Stimulated activated CD4-positive, alpha-beta T cell treated with anti-CD3 and anti-CD28 coated beads, TNF-alpha, amount 100 ng/mL, for 1 hour (primary cell): ENCODE measurements at places on chromosomes 1 and 21.

DNA sequence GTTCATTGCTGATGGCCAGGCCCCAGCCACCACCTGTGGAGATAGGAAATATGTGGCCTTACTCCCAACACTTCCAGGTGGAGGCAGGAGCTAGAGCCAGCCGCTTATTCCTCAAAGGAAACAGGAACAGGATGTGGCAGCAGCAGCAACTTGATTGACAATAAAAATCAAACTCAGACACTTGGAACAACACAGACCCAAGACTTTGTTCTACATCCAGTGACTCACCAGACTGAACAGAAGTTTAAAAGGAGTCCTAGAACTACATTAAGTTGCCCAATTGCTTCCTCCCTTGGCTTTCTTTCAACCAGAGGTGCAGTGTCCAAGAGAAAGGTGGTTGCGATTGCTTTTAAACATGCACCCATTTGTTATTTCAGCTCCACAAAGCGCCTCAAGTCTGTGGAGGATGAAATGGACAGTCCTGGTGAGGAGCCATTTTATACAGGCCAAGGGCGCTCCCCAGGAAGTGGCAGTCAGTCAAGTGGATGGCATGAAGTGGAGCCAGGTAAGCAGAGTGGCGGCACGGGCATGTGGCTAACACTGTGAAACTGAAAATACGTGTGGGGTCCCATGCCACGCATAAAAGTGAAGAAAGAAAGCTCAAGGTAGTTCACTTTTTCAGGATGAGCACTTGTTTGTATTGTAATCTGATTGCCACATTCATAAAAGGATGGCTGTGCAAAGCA, 276.6 kb downstream of the NFIA start:
- no peak for DNase-seq

GRCh38 chr1:10685196-10685807, 111.1 kb downstream of the CASZ1 start:
- DNase-seq, result no peak

GRCh38 chr1:94322696-94323095, 85.3 kb upstream of the ARHGAP29 start:
- no peak for DNase-seq

DNA sequence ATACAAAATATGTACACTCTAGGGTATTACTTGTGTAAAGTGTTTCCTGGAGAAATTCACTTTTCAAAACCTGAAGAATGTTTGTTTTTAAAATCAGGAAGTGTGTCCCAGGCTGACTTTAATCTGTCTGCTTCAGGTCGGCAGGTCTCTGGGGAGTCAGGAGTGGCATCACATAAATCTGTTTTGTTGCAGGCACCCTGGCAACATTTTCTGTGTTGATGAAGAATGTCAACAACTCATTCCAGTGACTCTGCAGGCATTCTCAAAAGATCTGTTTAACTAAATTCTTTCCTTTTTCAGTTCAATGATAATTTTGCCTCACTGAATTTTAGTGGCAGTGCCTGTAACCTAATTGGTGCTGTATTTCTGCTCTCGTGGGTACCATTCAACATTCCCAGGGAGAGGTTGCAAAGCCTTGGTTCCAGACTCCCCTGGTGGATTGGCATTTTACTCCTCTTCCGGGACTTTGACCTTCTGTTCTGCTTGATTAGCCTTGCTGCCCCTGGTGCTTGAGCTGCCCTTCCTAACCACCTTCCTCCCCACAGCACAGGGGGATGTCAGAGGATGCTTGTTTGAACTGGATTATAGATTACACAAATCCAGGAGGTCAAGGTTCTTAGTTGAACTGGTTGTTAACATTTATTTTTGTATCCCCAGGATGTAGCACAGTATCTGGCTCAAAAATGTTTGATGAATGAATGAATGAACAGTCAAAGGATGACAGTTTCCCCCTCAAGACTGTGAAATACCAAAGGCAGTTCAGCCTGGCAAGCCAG, 55.4 kb upstream of the LPGAT1 start:
- no peak for DNase-seq

GRCh38 chr1:40720493-40720892, 29.0 kb downstream of the NFYC start:
- DNase-seq, result no peak

DNA sequence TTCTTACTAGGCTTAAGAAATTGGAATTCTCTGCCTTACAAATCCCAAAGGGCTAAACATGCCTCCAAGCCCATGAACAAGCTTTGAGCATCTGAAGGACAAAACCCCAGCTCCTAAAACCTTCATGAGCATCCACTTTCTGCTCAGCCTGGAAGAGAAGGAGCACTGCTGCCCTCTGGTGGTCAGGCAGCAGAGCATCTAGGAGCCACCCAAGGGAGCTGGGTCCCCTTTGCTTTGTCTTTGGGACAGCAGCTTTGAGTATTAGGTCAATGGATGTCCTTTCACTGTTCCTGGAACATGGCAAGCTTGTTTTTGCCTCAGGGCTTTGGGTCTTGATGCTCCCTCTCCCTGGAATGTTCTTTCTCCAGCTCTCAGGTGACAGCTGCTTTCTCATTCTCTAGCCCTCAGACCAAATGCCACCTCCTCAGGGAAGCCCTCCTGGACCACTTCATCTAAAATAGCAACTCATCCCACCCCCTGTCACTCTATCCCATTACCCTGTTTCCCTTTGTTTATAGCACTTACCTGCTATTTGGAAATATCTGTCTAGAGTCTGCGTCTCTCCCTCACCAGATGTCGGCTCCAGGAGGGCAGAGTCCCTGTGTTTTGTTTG, 25.7 kb downstream of the RAB7B start:
- peak; percentile 46 for DNase-seq

DNA sequence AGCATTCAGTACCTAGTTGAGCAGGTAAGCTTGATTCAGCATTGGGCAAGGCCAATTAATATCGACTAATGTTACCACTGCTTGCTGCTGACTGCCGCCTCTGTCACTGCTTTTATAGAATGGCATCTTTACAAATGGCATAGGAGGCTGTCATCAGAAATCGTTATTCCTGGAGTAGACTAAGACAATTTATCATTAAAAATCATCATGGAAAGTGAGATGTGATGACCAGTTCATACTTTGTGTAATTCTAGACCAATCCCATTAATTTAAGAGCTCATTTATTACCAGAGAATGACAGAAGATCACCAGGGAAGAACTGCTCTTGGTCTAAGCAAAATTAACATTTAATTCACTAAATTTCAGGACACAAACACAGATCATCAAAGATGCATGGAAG, 254.0 kb downstream of the SPATA17 start:
- DNase-seq, result no peak

DNA sequence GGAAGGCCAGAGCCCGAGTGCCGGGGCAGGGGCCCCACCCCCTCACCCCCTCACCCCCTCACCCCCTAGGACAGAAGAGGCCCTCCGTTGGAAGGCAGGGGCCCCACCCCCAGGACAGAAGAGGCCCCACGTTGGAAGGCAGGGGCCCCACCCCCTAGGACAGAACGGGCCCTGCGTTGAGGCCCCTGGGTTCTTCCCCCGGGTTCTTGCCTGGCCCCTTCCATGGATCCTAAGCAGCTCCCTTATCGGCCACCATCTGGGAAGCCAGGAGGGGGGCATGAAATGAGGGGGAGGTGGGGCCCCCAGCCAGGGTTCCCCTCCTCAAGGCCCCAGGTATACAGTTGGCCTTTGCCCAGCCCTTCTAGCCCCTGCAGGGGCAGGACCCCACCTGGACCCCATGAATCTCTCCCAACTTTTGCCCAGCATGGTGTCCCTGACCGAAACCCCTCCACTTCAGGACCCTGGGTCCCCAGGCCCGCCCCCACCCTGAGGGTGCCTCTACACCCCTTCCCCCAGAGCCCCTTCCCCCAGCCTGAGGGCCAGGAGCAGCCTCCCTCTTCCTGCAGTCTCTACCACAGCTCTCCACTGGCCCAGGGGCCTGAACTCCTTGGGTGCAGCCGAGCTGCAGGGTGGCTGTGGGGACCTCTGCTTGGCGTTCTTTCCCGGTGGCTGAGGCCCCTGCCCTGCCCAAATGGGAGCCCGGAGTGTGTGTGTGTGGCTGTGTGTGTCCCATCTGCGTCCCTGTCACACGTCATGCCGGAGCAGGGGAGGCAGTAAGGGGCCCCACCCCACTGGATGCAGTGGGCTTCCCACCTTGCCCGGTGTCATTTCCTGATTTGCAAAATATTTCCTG, 4.3 kb upstream of the VWA1 start:
- DNase-seq, result no peak

- DNase-seq, result no peak
Measured at GRCh38 chr1:218983433-218983832, 190.2 kb upstream of the LYPLAL1 start.
